ENCODE measurements at places on chromosomes 12 and 14.

DNA sequence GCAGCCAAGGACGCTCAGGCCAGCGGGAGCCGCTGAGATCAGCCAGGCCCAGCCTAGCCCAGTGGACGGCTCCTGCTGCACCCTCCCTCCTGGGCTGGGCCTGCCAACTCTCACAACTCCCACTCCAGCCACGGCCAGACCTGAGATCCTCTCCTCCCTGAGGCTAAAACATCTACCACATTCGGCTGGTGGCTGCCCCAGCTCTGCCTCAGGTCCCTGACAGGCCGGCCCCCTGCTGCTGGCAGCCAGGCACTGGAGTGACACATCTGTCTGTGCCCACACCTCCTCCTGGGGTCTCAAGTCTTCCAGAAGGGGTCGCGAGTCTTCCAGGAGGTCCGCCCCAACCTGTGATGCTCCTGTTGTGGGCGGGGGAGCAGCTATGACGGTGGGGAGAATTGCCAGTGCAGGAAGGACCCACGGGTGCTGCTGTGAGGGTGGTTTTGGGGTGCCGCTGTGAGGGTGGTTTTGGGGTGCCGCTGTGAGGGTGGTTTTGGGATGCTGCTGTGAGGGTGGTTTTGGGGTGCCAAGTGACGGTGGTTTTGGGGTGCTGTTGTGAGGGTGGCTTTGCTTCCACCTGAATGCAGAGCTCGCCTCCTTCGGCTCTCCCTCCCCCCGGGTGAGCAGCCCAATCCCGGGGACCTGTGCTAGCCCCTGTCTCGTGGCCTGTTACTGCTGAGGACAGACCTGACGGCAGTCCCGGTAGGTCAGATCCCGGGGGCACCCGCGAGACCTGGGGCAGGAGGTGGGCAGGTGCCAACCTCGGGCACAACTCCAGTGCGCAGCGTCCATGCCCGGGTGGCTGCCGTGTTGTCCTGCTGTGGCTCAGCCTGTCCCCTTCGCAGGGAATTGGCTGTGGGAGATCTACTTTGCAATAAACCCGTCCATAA is 27.5 kb upstream of the C14orf180 start:
- DNase-seq: no peak

DNA sequence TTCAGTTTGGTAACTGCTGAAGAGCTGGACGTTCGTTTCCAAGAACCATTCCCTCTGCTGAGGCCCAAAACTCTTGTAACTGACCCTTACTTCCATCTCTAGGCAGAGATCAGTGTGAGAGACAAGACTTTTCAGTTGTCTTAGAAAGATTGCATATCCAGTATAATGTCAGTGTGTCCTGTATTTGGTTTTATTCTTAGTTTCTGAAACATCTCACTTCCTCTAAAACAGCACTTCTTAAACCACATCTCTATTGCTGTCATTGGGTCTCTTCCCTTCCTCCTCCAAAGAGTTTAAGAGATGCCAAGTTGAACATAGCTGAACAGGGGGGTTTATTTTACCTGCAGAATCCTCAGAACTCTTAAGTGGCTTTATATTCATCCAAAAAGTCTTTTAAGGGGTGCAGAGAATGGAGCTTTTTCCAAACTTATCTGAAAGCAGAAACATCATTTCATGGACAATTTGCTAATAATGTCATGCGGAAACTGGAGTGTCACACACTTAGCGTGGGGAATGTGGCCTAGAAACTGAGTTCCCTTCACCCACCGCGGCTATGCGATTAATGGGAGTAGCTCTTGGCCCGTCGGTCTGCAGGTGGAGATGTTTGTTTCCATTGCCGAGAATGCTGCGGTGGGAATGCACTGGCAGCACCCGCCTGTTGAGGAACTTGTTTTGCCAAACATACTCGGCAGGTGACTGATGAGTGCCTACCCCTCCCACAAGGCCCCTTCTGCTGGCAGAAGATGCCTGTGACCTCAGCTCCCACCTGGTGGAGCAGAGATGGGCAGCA is 148.2 kb downstream of the ADGRD1 start:
- no peak for DNase-seq

DNA sequence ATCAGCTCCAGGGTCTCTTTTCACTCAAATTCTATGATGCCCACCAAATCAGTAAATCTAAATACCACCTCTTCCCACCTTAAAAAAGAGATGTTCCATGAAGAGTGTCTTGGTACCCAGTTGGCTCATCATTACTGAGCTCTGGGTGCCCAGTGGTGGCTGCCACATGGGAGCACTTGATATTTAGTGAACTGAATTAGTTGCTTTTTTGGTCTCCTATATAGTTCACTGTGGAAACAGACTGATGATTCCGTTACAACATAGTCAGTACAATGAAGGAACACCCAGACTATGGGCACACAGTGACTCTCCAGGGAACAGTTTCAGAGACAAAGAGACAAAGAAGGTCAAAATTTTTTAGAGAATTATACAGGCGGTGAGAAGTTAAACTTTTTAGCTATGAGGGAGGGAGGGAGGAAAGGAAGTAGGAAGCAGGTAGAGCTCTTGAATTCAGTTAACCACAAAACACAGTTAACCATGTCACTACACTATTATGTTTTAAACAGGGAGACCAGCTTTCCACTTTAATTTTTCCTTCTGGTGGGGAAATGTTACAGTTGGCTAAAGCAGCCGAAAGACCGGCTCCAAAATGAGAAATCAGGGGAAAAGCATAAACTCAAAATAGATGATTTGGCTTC is 14.6 kb upstream of the YY1 start:
- no peak for DNase-seq

DNA sequence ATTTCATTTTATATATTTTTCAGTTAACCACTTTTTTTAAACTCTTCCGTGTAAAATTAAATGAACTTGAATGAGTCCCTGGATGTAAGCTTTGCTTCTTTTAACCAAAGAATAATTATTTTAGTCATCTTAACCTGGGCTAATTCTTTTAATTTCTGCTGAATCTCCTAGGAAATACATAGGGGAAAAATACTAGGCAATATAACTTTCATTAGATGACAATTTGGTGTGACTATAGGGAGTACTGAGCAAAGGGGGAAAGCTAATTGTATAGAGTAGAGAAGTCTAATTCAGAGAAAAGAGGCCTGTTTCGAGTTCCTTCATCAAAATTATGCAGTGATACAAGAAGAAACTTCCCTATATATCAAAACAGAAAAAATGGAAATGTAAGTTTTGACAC is 388.1 kb downstream of the NOVA1 start:
- DNase-seq: no peak

GRCh38 chr12:53860426-53861345 is 77.9 kb upstream of the HOXC13 start:
- DNase-seq: no peak

DNA sequence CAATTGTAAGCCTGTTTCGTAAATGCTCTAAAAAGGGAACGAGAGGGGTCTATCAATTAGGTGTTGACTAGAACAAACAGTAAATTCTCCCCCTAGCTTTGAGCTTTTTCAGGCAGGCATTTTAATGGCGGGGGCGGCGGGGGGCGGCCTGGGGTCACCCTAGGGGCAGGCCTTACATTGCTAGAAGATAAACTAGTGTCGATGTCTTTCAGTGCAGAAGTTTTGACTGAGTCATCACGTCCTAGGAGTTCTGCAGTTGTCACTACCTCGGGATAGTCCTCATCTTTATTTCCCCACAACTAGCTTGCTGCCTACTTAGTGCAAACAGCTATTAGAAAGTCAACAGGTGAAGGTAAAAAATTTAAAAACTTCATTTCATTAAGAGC is 1.6 kb downstream of the ATP6V1D start:
- no peak for DNase-seq

- no peak for DNase-seq
These were observed 129.8 kb upstream of the USP15 start for GRCh38 chr12:62130402-62130801.

- DNase-seq: no peak
These were observed 29.8 kb downstream of the GPATCH2L start for GRCh38 chr14:76181546-76181945.

- peak; percentile 19 for DNase-seq
These were observed 16.5 kb downstream of the SEL1L start for GRCh38 chr14:81516986-81517797.

GRCh38 chr12:52285172-52285745 is 6.1 kb downstream of the KRT81 start:
- DNase-seq: peak; percentile 18

- DNase-seq: no peak
These were observed 75.8 kb upstream of the EIF5 start for GRCh38 chr14:103258211-103258610.

GRCh38 chr14:71314717-71315116 is 407.5 kb downstream of the PCNX1 start:
- DNase-seq: no peak

GRCh38 chr12:111121840-111122239 is 201.5 kb upstream of the MYL2 start:
- no peak for DNase-seq

GRCh38 chr14:95185767-95186392 is 28.6 kb upstream of the DICER1 start:
- DNase-seq: no peak

- no peak for DNase-seq
These were observed 2.1 kb downstream of the GNPTAB start for GRCh38 chr12:101828463-101829196.

DNA sequence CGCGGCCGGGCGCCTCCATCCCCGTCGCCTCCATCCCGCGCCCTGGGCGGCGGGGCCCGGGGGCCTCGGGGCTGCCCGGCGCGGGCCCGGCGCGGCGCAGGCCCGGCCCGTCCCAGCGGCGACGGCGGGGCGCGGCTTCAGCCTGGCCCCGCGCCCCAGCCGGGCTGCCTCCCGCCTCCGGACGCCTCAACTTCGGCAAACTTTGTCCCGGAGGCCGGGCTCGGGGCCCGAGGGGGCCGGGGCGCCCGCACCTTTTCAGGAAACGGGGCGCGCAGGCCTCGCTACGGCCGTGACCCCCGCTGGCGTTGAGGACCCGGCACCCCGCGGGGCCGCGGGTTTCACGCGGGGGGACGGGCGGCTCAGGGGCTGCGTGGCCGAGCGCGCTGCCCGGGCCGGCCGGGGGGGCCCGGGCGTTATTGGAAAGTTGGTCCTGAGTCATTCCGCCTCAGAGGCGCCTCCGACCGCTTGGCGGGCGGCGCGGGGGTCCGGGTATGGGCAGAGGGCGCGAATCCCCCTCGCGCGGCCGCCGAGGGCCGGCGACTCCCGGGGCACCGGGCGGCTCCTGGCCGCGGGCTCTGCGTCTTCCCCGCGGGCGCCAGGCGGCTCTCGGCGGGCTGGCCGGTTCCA is 575 bp downstream of the TRAF3 start:
- no peak for DNase-seq

GRCh38 chr12:121297435-121297991 is 1.0 kb upstream of the CAMKK2 start:
- DNase-seq: no peak

- no peak for DNase-seq
These were observed 3.6 kb downstream of the TNFAIP2 start for GRCh38 chr14:103126873-103127304.

DNA sequence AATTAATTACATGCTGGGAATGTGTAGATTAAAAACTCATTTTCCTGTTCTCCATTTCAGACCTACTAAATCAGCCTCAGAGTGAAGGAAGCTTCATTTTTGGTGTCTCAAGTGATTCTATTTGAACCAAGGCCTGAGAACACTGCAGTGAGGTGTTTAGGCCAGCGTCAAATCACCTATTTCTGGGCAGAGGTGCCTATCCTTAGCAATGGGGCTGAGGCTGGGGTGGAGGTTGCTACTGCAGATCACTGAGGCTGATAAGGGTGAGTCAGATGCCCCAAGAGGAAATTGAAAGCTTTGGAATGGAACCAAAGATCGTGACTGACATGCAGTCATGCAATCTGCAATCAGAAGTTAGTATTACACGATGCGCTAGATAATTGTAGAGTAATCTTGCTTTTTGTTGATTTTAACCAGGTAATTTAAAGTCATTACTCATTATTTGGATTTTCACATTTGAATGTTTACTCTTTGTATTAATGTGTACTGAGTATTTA is 4.4 kb downstream of the TXNRD1 start:
- DNase-seq: peak; percentile 61

DNA sequence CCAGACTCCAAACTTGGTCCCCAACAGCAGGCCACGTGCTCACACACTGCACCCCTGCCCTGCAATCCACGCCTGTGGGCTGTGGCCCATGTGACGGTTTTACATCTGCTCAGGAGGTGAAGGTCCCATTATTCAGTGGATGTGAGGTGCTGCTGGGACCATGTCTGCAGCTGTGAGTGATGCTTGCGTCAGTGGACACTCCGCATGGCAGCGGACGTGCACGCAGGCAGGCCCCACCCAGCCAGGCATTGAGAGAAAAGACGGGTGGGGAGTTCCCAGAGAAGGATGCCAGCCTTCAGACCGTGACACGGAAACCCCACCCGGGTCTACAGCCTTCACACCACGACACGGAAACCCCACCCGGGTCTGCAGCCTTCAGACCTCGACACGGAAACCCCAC is 67.6 kb downstream of the NOC4L start:
- no peak for DNase-seq

- DNase-seq: no peak
These were observed 83.1 kb downstream of the ARL6IP4 start for GRCh38 chr12:123063535-123063934.

DNA sequence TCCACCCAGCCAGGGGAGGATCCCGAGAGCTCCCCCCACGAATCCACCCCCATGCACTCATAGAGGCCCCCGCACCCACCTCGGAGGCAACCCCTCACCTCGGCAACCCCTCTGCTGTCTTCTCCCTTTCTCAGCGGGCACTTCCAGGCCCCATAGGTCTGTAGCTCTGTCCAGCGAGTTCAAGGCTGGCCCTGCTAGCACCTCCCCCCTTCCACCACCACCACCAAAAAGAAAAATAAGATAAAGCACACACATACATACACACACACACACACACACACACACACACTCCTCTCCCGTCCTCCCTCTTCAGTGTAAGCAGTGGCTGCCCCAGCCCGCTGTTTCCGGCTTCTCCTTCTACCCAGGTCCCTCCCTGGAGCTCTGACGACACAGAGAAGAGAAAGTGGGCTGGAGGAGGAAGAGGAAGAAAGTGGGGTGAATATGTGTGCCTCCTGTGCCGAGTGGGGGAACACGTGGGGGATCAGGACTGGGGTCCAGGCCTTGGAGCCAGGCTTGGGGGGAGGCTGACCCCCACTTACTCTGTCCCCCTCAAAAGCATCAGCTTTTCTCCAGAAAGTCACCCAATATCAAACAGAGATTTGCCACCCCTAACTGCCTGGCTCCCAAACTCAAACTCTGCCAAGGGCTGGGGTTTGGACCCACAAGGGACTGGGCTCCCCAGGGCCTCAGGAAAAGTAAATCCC is at the start of gene STAT6:
Gene STAT6, minus strand, starts transcription at position 332 of the 704 bp plus-strand sequence. CDS start 3,084 bp downstream, outside the sequence.
- peak; percentile 65 for DNase-seq

DNA sequence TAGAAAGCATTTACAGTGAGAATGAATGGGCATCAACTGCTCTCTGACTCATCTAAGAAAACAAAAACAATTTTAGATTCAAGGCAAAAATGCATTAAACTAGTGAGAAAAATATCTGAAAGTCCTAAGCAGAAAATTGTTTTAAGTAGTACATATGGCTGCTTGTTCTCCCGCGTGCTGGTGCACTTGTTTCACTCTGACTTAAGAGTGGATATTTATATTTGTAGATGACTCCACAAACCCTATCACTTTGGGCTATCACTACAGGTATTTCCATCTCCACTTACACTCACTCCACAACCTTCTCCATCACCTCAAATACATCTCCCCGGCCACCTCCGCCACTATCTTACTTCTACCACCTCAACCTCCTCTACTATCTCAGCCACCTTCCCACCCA is 253.9 kb upstream of the EGLN3 start:
- DNase-seq: no peak
